ENCODE measurements at places on chromosomes 6 and 20. TPM values are rescaled to one million over a fixed set of nuclear protein-coding genes. Genes with fewer than 3 reads are reported as not detected.

- H3K27me3 ChIP-seq: no peaks in the 10 kb centered on the region
- DNase-seq: no peak
- no peak overlapping the region for H3K4me3 ChIP-seq
- no peaks in the 10 kb centered on the region for H3K4me1 ChIP-seq
- H3K36me3 ChIP-seq: no peaks in the 10 kb centered on the region
These were observed 9.2 kb downstream of the SPTLC3 start for GRCh38 chr20:13017883-13018535.

GRCh38 chr6:41604006-41604405, 34.3 kb upstream of the MDFI start:
- H3K4me1 ChIP-seq: peaks cover 12% of the 10 kb centered on the region
- H3K4me3 ChIP-seq: no peak overlapping the region
- H3K36me3 ChIP-seq: no peaks in the 10 kb centered on the region
- H3K27ac ChIP-seq: no peak overlapping the region

DNA sequence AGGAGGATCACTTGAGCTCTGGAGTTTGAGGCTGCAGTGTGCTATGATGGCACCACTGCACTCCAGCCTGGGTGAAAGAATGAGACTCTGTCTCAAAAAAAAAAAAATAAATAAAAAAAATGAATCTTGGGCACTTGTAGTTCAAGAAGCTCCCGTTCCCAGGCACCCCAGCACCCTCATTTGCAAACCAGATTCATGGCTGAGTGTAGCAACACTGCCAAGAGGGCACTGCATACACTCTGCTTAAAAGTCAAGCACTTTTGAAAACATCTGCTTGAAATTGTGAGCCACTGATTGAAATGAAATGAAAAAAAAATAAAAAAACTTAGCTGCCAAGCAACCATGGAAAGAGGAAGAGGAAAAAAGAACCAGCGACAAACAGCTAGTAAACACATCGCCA, 124.7 kb upstream of the SASH1 start:
- H3K4me3 ChIP-seq: no peak overlapping the region
- H3K4me1 ChIP-seq: no peaks in the 10 kb centered on the region
- H3K27ac ChIP-seq: no peak overlapping the region
- 0 out of 2 replicates have a peak, but pooled peaks cover 7% of the 10 kb centered on the region for H3K27me3 ChIP-seq
- no peak for DNase-seq

CYP39A1 gene
- total RNA-seq: 0.54 TPM

TCF15 gene
- total RNA-seq: not detected
